ENCODE measurements at places on chromosomes 5 and 9.

GRCh38 chr5:5521478-5521877, 99.0 kb downstream of the ICE1 start:
- no peak for DNase-seq

DNA sequence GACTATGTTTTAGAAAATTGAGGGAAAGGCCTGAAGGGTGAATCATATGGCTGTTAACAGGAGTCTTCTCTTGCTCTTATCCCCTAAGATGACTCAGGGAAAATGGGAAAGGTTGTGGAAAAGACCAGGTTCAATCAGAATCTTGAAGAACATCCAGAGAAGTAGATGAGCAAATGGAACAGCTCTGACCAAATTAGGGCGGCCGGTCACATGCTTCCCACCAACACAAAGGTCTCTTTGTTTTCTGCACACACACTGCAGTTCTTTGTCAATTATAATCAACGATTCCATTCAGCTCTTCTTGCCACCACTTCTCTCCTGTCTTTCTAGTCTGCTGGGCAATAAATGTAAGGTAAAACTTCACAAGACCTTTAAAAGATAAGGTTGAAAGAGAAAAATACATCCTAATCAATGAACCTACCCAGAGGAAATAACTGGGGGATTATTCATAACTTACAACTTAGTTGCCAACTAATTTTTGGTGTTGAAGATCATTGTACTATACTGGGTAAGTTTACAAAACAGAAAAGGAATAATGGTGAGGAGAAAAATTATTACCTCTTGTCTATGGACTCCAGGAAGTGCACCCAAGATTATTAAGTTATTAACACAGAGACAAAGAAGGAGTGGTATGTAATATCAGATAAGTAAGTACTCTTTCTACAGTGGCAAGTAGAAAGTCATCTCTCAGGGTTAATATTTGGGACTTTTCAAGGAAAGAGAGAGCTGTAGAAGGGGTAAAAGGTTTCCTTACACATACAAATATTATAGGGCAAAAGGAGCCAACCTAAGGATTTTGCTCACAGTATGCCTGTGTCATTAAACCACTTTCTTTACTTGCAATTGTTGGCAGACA, 441.9 kb upstream of the PIK3R1 start:
- no peak for DNase-seq

DNA sequence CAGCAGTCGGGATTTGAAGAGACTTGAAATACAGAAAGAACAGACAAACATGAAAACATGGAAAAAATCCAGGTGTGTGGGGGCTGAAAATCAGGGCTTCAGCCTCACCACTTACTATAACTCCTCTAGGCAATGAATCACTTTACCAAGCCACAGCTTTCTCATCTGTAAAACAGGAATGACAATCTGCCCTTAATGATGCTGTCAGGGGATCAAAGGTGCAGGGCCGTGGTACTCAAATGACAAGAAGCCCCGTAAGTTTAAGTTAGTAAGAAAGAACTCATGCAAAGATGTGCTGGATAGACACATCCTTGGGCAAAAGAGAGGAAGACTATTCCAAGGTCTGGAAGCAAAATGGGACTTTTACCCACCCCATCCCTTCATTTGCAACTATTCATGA, 34.7 kb downstream of the FBXW2 start:
- no peak for DNase-seq

DNA sequence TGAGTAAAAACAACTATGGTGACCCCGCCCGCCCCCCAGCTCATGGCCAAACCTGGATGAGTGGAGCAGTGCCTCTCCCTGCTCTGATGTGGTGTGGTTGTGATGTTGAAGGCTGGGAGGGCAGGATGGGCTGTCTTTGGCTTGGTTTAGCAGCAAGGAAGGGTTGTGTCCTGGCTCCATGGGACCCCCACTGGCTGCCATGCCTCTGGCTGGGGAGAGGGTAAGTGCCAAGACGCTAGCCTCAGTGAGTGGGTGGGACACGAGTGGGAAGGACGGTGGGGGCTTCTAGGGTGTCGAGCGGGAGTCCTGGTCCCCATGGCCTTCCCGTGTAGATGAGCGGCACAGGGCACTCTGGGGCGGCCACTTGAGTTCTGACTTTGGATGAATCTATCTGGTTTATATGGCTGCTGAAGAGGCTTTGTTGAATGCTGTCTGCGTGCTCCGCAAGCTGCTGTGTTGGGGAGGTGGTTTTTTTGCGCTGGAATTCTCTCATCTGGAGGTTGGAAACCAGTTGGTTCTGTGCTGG, 50.4 kb downstream of the DAB2IP start:
- no peak for DNase-seq

- DNase-seq: no peak
Measured at GRCh38 chr5:134794819-134795218, 36.2 kb downstream of the DDX46 start.

GRCh38 chr5:24135536-24135935, 509.2 kb downstream of the CDH10 start:
- DNase-seq: no peak

DNA sequence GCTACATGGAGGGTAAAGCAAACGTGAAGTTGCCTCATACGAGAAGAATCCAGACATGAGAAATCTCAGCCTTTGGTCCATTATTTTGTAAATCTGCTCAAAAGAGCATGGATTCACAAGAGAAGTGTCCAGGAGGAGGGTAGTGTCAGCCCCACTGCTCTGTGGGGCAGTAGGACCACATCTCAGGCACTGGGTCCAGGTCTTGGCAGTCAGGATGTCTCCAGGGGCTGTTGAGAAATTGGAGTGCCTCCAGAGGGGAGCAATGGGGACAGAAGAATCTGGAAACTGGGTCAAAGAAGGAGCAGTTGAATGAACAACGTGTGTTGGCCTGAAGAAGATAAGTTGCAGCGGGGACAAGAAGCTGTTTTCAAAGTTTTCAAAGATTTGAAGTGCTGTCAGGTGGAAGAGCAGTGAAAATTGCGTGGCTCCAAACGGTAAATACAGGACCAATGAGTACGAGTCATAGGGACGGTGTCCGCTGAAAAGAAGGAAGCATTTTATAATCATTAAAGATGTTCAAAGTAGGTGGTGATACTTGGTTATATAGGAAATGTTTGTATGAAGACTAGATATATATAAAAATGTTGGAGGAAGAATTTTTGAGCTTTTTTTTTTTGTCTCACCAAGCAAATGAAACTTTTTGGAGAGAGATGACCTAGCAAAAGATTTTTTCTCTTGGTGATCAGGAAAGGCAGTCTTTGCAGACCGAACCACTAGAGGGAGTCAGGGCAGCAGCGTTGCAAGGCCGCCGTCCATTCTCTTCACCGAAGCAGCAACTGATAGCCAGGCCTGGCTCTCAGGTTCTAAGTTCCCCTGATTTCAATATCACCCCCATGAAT, 57.1 kb upstream of the ZBED3 start:
- peak; percentile 51 for DNase-seq

- DNase-seq: no peak
Measured at GRCh38 chr9:20207176-20207575, 415.1 kb downstream of the MLLT3 start.

GRCh38 chr9:3088219-3088618, 244.3 kb upstream of the PUM3 start:
- DNase-seq: no peak

GRCh38 chr5:141733198-141733597, 51.2 kb upstream of the ARAP3 start:
- no peak for DNase-seq

DNA sequence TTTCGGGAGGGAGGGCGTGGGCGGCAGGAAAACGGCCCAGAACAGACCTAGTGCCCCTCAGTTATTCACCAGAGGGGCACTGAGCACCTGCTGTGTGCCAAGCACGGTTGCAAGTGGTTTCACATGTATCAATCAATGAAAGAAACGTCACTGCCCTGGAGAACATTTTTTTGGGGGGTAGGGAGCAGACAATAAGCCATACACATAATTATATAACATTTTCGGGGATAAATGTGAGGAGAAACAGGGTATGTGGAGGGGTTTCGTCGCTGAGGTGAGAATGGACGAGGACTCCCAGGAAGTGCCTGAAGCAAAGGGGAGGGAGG, 444 bp upstream of the ZNF354A start:
- no peak for DNase-seq

GRCh38 chr9:112063586-112063985, 111.5 kb downstream of the SUSD1 start:
- DNase-seq: no peak

GRCh38 chr9:26310294-26310693, 582.3 kb downstream of the CAAP1 start:
- DNase-seq: no peak

DNA sequence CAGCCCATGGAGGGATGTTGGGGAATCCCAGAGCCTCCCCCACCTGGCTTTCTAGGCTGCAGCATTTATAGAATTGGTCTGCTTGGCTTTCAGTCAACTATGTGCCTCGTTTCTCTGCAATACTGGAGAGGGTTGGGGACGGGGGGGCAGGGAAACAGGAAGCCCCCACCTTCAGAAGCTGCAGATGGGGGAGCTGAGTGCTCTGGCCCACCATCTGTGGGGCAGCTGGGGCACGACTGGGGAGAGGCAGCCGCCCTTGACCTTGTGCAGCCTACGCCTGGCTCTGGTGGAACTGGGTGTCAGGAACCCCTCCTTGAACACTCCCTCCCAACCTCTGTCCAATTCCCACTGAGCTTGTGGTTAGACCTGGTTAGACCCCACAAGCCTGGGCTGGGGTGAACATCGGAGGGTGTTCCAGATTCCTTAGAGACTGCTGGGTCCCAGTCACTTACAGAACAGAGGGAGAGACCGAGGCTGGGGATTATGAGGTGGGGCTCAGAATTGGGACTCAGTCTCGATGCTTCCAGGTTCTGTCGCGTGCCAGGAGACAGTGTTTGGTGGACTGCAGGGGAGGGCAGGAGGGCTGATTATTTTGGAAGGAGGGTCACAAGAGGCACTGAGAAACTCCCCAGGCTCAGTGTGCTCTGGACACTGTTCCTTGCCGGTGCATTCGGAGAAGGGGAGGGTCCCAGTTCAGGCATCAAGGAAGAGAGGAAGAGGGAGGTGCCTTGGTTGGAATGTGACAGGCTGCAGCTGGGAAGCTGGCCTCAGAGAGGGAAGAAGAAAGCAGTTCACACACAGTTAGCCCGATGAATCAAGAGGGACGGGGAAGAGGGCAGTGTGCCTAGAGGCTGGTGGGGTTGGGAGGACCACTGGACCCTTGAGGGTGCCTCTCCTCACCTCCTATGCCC, 25.6 kb downstream of the COL27A1 start:
- DNase-seq: no peak

- DNase-seq: no peak
Measured at GRCh38 chr5:67093279-67093678, 103.3 kb downstream of the CD180 start.

DNA sequence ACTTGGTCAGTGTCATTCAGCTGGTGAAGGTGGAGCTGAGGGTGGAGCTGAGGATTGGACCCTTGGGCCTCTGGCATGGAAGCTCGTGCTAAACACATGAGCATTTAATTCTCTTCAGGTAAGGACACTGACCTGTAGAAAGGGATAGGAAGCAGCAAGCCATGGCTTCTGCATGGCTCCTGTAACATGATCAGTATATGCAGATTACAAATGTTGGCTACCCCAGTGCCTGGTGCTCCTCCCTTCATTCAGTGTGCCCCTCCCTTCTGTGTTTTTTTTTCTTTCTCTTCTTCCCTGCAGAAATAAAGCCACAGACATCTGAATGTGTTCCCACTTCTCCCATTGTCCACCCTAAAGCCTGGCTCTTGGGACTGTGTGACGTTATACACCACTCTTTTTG, 52.9 kb downstream of the ARHGAP26 start:
- no peak for DNase-seq

- no peak for DNase-seq
Measured at GRCh38 chr5:176995122-176995490, 11.5 kb downstream of the UIMC1 start.

Data from stimulated activated CD4-positive, alpha-beta T cell treated with anti-CD3 and anti-CD28 coated beads, Interleukin-2, amount 100 ng/mL, for 48 hours (primary cell).